ENCODE measurements at places on chromosomes 16 and 17. TPM values are rescaled to one million over a fixed set of nuclear protein-coding genes. Genes with fewer than 3 reads are reported as not detected.

Gene NACA2
- not detected for polyA plus RNA-seq

Gene ESRP2
- 0.10 TPM for polyA plus RNA-seq

Gene ANKRD40CL
- polyA plus RNA-seq, result not detected

Gene IRF8
- 3.8 TPM for polyA plus RNA-seq

Gene CAPNS2
- not detected for polyA plus RNA-seq

Gene TPSG1
- not detected for polyA plus RNA-seq

Gene GJD3
- polyA plus RNA-seq, result not detected

Gene TGFB1I1
- polyA plus RNA-seq, result 2.7 TPM

Gene CES5A
- not detected for polyA plus RNA-seq

Gene TSPAN10
- polyA plus RNA-seq, result not detected

- DNase-seq, result peak; percentile 88
These were observed 3.4 kb upstream of the WIPI1 start for GRCh38 chr17:68460715-68461114.

DNA sequence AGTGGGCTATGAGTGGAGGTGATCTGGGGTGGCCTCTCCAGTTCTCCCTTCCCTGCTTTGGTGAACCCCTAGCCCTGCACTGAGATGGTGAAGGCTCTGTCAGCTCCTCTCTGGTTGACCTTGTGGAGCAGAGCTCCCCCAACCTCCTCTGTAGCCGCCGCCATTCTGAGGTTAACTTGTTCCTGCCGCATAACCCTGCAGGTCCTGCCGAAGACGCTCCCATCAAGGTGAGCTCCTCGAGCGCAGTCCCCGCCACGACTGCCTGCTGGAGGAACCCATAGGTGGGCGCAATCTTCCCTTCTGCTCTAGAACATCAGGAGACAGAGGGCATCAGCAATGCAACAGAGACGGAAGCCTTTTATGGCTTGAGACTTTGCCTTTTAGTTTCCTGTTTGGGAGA is 15.2 kb upstream of the SLC47A2 start:
- no peak for DNase-seq

GRCh38 chr17:50239937-50240336 is 34.3 kb upstream of the TMEM92 start:
- DNase-seq, result no peak

GRCh38 chr17:42832934-42833766 is at the start of gene PSME3:
TSS of gene PSME3 (plus strand) at chr17:42833397. CDS start at chr17:42833632, 235 bp downstream.
- DNase-seq, result peak; percentile 88

DNA sequence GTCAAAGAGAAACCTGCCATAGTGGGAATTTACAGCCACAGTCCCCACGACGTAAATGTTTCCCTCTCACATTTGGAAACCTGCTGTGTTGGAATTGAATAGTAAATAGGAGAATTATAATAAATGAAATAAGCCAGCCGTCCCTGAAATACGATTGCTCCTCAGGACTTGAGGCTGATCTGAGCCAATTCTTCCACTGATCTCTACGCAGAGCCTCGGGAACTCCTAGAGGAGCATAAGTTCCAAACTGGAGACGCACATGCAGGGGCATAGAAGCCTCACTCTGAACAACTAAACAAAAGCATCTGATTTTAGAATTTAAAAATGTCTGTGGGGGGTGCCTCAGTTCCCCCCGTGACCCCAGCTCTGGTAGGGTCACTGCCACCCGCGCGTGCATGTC is 10.2 kb upstream of the TEX19 start:
- DNase-seq, result no peak

- DNase-seq, result no peak
These were observed 11.0 kb upstream of the NXPH3 start for GRCh38 chr17:49564638-49565037.

DNA sequence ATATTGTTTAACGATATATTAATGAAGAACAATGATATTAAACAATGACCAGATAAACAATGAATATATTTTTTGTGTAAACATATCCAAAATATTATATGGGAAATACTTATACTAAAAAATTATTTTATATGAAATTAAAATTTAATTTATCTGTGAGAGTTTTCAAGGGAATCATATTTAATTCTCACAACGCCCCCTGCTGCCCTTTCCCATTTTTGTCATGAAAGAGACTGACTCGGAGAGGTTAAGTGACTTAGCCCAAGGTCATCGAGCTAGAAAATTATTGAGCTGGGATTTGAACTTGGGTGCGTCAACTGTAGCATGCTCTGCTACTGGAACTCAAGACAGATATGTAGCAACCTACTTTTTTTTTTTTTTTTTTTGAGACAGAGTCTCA is 7.2 kb upstream of the MYCBPAP start:
- DNase-seq, result peak; percentile 43

DNA sequence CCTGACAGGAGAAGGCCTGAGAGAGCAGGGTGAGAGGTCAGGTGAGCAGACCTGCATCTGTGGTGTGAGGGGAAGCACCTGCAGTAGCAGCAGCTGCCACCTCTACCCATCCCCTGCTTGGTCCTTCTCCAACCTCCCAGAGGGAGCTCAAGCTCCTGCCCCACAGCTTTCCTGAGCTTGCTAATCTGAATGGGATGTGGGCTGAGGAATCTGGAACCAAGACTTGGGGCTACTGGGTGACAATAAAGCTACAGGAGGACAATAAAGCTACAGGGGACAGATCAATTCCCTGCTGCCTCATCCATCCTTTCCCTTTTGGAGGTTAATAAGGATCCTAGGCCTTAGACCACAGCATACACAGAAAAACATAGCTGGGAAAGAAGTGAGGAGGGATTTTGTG is 4.9 kb upstream of the TBX4 start:
- DNase-seq, result no peak

GRCh38 chr17:15973834-15974233 is 25.7 kb downstream of the ZSWIM7 start:
- DNase-seq, result no peak

- DNase-seq, result peak; percentile 66
These were observed 140.5 kb downstream of the SEC14L1 start for GRCh38 chr17:77281122-77281903.

DNA sequence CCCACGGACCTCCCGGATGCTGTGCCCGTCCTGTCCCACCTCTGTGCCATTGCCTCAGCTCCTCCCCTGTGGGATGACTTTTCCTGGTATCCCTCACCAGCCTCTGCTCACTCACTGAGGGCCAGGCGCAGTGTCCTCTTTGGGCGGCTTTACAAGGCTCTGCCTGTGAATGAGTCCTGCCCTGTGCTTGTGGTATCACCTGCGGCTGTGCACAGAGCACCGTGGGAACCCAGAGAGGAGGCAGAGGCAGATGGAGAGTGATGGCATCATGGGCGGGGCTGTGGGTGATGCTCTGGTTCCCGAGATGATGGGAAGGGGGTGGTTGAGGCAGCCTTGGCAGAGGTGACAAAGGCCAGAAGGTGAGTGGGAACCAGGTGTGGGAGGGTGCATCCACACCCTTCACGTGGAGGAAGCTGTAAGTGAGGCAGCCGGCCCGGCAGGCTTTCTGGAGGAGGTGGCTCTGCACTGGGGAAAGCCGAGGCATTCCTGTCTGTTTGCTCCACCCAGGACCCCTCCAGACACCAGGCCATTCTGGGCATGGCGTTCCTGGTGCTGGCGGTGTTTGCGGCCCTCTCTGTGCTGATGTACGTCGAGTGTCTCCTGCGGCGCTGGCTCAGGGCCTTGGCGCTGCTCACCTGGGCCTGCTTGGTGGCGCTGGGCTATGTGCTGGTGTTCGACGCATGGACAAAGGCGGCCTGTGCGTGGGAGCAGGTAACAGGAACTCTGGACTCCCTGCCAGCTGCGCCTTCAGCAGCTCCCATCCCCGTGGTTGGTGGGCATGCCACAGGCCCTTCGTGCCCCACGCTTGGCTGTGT is 23.8 kb downstream of the ADCY7 start:
- no peak for DNase-seq

GRCh38 chr16:84310642-84311041 is 16.0 kb downstream of the WFDC1 start:
- no peak for DNase-seq

DNA sequence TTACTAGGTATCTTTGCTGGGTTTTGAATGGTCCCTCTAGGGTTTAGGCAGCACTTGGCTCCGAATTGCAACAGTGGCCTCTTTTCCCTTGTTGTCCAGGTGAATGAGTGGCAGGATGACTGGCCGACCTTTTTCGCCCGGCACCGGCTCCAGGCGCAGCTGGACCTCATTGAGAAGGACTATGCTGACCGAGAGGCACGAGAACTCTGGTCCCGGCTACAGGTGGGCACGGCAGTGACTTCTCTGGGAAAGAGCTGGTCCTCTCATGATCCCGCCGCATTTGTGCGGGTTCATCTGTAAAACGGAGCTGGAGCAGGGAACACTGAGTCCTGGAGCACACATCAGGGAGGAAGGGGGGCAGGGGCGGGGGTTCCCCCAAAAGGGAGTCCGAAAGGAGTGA is 3.1 kb upstream of the TBCD start:
- DNase-seq, result no peak

DNA sequence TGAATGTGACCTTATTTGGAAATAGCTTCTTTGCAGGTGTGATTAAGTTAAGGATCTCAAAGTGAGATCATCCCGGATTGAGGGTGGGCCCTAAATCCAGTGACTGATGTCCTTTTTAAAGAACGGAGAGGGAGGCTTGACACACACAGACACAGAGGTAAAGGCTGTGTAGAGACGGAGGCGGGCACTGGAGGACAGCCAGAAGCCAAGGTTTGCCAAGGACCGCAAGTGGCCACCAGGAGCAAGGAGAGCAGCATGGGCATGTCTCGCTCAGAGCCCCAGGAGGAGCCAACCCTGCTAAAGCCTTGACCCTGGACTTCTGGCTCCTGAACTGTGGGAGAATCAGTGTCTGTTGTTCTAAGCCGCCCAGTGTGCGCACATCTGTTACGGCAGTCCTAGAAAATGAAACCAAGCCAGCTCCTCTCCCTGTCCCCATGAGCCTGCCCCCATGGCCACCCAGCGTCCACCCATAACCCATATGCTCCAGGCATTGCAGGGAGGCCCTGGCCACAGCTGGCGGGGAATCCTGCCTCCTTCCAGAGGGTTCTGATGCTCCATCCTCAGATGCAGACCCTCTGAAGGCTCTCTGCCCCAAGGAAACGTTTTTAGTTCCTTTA is 15.2 kb downstream of the CNGB1 start:
- no peak for DNase-seq

DNA sequence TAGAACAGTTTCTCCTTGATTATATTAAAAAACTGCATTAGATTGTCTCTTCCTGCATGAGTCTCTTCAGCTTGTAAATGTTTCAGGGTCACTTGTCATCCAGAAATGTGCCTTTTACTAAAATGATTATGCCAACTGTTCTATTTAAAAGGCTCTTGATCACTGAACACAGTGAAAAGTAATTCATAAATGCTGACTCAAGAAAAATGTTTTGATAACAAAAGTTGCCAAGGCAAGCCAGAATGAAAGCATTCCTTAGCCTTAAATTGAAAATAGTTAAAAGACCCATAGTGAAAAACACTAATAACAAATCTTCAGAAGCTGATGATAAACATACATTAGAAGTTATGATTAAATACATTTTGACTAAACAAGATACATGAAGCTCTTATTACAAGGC is 356.0 kb upstream of the KIF2B start:
- no peak for DNase-seq

GRCh38 chr17:37088913-37089312 is 140.2 kb downstream of the AATF start:
- DNase-seq, result no peak

DNA sequence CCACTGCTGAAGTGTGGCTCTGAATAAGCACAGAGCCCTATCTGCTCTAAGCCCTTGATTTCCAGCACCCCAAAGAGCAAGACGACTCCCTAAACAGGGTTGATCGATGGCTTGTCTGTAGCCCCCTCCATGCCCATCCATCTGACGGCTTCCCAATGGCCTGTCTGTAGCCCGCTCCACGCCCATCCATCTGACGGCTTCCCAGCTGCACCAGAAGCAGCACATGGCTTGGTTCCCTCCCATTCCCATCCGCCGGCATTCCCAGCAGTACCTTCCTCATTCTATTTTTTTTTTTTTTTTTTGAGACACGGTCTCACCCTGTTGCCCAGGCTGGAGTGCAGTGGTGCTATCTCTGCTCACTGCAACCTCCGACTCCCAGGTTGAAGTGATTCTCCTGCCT is 64.5 kb downstream of the RBFOX3 start:
- DNase-seq, result no peak

- peak; percentile 89 for DNase-seq
These were observed at the start of gene TLK2 for GRCh38 chr17:62478424-62478879. TSS of gene TLK2 (plus strand) at chr17:62478825. CDS start at chr17:62481126, 2,301 bp downstream.

GRCh38 chr16:85235991-85236817 is 123.9 kb upstream of the CIBAR2 start:
- no peak for DNase-seq

GRCh38 chr16:73177729-73178295 is 129.9 kb upstream of the ZFHX3 start:
- no peak for DNase-seq

DNA sequence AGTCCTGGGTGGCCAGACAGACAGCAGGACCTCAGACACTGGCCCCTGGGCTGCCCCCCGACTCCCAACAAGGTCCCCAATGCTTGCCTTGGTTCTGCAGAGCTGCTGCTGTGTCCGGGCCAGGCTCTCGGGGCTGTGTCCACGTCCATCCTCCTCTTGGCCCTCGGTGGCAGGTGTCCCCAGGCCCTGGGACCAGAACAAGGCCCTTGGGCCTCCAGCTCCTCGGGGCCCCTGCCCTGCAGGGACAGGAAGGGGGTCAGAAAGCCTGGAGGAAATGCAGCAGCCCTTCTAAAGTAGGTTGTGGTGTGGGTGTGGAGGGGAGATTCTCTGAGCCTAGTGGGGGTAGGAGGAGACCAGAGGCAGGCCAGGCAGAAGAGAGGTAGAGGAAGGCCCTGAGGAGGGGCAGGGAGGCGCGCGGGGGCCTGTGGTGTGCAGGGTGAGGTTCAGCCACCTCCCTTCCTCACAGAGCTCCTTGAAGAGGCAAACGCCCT is 2.5 kb upstream of the AXIN1 start:
- peak; percentile 87 for DNase-seq

GRCh38 chr16:73387979-73388378 is 340.1 kb upstream of the ZFHX3 start:
- no peak for DNase-seq

DNA sequence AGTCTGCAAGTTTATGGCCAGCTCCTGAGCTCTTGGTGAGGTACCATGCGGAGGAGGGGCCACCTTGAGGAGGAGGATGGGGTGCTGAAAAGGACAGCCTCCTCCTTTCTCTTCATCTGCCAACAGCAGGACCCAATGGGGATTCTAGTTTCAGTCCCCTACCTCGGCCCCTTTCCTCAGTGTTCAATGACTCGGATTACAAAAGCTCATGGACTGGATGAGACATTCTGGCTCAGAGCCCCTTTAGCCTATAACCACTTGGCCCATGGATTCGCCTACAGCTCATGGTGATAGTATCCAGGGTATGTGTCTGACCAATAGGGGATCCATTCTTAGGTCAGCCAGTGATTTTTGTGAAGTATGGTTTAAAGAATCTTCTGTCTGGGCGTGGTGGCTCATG is 8.5 kb upstream of the PIK3R6 start:
- no peak for DNase-seq

- DNase-seq, result no peak
These were observed 41.0 kb downstream of the HOXB1 start for GRCh38 chr17:48489781-48490180.

GRCh38 chr16:27238016-27238587 is 30.5 kb downstream of the NSMCE1 start:
- no peak for DNase-seq

GRCh38 chr17:32609085-32609484 is 122.3 kb downstream of the CDK5R1 start:
- DNase-seq, result peak; percentile 71

GRCh38 chr17:57735707-57736106 is 9.4 kb downstream of the CCDC182 start:
- DNase-seq, result no peak

All from CD4-positive, CD25-positive, alpha-beta regulatory T cell (primary cell).